ENCODE measurements at places on chromosomes 12 and 14.

DNA sequence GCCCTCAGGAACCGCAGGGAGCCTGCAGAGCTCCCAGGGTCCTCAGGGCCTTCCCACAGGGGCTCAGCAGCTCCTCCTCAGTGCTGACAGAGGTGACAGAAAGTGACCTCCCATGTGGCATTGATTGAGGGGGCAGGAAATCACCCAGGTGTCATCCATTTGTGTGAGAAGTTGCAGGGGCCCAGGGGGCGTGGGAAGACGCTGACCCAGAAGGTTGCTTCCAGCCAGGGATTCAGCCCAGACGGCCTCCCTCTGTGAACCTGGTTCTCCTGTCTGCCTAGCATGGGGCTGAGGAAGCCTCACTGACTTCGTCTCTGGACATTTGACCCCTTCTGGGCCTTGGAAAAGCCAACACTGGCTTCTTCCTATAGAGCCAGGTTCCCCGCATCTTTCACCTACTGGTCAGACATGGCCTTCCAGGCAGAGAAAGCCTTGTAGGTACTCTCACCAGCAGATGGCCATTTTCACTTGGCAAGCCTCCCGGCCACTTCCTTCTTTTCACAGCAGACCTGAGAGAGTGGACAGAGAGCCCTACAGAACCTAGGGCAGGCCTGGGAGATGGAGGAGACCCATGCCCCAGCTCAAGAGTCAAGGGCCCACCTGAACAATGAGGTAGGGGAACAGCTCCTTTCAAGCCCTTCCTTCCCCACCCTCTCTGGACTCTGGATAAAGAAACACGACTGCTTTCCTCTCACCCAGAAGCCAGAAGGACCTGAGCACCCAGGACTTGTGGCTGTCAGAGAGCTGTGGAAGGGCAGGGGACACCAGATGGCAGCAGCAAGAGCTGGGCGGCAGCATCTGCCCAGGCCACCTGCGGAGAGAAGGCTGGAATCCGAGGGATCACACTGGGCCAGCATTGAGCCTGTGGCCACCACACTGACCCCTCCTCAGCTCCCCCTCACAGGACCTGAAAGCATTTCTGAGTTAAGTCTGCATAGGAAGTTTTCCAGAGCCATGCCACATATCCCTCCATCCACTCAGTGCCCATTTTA is 377.8 kb downstream of the DPF3 start:
- no peak for DNase-seq

GRCh38 chr12:100601626-100602025 is 28.1 kb downstream of the GAS2L3 start:
- DNase-seq, result no peak

DNA sequence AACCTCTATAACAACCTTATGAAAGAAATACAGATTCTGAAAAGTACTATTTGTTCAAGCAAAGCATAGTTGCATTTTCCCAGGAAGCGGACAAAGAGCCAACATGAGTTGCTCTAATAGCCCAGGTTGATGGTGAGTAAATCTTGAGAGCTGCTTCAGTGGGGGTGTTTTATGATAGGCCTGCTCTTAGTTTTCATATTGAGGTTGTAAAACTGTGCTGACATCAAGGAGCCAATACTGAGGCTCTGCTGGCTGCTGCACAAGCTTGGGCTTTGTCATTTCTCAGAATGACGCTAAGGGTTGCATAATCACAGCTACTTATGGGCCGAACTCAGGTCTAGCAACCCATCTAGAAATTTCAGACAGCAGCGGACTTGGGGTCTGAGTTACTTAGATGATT is 11.5 kb downstream of the TBC1D30 start:
- DNase-seq, result no peak

GRCh38 chr12:54858562-54858961 is 4.2 kb downstream of the MUCL1 start:
- DNase-seq, result no peak

DNA sequence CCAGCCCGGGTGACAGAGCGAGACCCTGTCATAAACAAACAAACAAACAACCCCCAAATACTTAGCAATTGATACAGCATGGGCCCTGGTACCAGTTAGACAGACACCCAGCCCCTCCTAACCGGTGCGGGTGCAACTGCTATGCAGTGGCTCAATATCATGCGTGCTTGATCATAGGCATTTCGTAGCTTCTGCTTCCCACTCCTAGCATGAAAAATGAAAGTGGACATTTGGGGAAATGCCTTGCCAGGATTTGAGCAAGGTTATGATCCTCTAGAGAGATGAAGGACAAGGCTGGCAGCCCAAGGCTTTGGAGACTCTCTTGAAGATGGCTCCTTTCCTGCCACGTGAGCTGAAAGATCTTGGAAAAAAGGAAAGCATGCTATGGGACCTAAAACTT is 13.7 kb downstream of the FGF6 start:
- DNase-seq, result no peak

GRCh38 chr12:109652977-109653264 is 60.7 kb upstream of the FAM222A start:
- DNase-seq, result no peak

DNA sequence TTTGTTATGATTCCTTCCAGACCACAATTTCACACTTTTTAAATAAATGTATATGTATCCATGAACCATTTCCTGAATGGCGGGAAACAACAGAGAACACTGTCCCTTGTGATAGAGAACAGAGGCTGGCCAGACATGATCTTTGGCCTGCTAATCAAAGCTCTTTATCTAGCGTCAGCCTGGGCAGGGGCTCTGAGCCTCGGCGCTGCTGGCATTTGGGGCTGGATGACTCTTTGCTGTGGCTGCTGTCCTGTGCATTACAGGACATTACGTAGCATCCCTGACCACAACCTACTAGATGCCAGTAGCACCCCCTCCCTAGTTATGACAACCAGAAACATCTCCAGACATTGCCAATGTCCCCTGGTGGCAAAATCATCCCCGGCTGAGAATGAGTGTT is 77.7 kb downstream of the DNAH10 start:
- no peak for DNase-seq

DNA sequence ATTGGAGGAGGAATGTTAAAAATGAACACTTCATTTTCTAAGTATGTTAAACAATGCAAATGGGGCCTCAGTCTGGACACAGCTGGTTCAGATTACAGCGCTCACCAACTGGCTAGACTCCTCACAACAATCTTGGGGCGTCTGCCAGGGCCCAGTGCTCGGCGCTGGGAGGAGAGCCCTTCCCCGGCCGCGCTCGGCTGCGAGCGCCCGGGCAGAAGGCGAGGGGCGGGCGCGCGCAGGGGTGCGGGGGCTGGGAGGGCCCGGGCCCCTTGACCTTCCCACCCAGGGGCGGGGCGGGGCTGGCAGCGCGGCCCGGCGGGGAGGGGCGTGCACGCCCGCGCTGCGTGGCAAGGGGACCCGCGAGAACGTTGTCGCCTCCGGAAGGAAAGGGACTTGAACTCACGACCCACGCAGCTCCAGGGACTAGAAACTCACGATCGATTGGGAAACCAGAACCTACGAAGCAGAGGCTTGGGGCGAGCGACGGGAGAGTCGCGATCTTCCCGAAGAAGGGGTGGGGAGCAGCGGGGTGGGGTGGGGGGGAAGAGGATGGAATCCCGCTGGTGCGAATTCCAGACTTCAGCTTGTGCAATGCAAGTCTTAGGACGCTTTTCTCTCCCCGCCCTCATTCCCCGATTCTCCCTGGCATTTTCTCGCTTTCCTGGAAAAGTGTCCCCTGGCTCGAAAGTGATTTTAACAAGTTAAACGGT is at the start of gene FBLN5:
FBLN5 (minus strand) TSS at position 220 of the 710 bp plus-strand sequence. CDS start 465 bp downstream, outside the sequence.
- DNase-seq, result peak; percentile 71

- DNase-seq, result no peak
These were observed 2.1 kb upstream of the CMAS start for GRCh38 chr12:22043943-22044342.

- peak; percentile 99 for DNase-seq
These were observed 26.2 kb downstream of the GLRX5 start for GRCh38 chr14:95561001-95561412.

GRCh38 chr12:52171950-52172512 is 19.8 kb downstream of the KRT80 start:
- no peak for DNase-seq

- DNase-seq, result peak; percentile 92
These were observed 843.2 kb downstream of the GALC start for GRCh38 chr14:87149583-87150354.

DNA sequence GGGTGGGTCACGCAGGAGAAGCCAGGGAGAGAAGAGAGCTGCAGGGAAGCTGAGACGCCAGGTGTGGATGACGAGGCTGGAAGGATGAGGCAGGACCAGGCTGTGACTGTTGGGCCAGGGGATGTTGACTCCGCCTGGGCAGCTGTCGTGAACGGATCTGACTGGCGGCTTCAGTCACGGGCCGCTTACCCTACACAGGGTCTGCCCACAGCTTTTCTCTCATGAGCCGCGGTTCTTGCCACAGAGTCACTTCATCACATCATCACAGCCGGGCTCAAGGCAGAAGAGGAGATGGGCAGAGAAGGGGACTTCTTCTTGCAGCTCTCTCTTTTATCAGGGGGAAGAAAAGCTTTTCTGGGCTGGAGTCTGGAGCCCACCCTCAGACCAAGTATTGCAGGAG is 7.7 kb downstream of the CLBA1 start:
- no peak for DNase-seq

DNA sequence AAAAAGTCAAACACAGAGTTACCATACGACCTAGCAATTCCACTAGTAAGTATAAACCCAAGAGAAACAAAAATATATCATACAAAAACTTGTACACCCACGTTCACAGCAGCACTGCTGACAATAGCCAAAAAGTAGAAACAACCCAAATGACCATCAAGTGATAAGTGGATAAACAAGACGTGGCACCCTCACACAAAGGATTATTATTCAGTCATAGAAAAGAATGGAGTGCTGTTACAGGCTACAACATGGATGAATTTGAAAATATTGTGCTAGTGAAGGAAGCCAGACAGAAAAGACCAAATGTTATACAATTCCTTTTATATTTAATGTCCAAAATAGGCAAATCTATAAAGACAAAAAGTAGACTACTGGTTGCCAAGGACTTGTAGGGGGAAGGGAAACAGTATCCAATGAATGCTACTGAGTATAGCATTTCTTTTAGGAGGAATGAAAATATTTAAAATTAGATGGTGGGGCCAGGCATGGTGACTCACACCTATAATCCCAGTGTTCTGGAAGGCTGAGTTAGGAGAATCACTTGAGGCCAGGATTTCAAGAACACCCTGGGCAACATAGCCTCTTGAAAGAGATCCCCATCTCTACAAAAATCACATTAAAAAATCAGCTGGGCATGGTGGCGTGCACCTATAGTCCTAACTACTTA is 41.9 kb downstream of the SPTLC2 start:
- DNase-seq, result no peak

DNA sequence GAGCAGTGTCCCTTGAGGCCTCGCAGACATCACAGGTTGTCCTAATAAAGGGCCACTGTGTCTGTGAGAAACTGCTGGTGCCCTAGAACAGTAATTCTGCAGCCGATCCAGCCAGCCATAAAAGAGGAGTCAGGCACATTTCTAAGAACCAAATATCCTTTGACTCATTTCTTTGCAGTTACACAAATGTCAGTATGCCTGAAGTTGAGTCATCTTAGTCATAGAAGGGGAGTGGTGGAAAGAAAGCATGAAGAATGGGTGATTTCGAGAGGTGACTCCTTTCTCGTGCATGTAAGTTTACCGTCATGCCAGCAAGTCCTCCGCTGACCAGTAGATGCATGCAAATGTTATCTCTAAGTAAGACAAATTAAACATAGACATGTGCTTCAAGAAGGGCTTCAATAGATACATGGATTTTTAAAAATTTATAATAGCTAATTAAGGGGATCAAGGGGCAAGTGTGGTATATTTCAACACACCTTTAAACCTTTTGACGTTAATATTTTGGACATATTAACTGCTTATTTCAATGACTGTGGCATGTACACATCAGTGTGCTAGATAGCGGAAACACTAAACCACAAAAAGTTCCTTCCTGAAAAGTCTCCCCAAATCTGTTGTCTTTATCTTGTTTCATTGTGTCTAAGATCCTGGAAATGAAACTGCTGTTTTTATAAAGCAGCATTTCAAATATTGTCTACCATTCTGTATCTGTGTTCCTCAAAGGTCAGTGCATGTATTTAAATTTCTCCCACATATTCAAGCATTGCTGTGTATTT is 497.4 kb downstream of the NPAS3 start:
- DNase-seq, result no peak

GRCh38 chr12:18595412-18595811 is 142.4 kb downstream of the PLCZ1 start:
- no peak for DNase-seq

DNA sequence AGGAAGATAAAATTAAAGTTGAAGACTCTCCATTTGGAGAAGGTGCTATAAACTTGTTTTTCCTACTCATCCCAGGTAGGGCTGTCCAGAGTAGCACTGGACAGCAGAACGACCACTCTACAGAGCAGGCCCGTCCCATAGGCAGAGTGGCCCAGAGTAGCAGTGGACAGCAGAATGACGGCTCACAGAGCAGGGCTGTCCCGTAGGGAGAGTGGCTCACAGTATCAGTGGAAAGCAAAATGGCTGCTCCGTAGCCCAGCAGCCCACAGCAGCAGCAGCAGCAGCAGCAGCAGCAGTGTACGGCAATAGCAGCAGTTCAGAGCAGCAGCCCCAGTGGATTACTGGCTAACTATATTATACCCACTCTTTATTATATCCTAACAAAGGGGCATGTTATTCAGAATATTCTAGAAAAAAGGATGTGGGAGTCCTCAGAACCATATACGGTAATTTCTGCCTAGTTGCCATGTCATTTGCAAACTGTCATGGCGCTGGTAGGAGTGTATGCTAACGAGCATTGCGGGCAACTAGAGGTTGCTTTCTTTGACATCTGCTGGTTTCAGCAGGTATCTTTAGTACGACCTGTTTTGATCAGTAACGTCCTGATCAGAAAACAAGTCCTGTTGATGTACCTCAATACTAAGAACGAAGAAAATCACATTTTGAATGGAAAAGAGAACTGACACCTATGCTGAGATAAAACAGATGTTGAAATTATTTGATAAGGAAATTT is 567.3 kb downstream of the SLC16A7 start:
- DNase-seq, result peak; percentile 1

DNA sequence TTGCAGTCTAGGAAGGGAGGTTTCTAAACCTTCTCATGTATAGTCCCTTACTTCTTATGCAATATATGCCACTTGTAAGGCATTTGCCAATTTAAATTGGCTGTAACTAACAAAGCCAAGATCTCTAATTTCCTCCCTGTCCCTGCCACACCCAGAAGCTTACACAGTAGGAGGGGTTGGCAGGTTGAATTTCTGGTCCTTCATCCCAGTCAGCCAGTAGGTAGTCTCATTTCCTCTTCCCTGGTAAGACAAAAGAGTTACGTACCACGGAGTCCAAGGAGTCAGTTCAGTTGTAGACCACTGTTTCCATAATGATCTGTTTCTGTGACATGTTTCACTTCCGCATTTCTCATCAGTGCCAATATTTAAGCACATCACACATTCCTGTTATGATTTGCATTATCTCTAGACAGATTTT is 47.0 kb upstream of the PLBD1 start:
- DNase-seq, result no peak
